ENCODE measurements at places on chromosomes 6 and 20.

DNA sequence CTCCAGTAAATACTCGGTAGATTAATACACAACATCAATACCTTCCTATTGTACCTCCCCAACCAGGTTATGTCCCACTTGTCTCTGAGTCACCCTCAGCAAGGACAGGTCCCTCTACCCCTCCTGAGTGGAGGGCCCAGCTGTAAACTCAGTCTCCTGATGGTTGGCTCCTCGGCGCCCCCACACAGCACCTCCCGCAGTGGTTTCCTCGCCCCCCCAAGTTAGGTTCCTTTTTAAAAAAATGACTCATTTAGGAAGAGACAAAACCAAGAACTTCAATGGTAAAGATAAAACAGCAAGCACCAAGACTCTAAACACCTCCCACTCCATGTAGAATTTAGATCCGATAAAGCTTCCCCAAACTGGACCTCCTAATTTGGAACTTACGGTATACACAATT lies 83.5 kb downstream of the TRERF1 start:
- DNase-seq, result no peak

GRCh38 chr6:93624408-93624807 lies 205.0 kb upstream of the EPHA7 start:
- peak; percentile 36 for DNase-seq

GRCh38 chr6:13409991-13410390 lies 77.4 kb downstream of the GFOD1 start:
- DNase-seq, result no peak

- DNase-seq, result no peak
Measured at GRCh38 chr20:58017970-58018530, 210.4 kb downstream of the ANKRD60 start.

- DNase-seq, result no peak
Measured at GRCh38 chr6:12654514-12654913, 62.1 kb upstream of the PHACTR1 start.

DNA sequence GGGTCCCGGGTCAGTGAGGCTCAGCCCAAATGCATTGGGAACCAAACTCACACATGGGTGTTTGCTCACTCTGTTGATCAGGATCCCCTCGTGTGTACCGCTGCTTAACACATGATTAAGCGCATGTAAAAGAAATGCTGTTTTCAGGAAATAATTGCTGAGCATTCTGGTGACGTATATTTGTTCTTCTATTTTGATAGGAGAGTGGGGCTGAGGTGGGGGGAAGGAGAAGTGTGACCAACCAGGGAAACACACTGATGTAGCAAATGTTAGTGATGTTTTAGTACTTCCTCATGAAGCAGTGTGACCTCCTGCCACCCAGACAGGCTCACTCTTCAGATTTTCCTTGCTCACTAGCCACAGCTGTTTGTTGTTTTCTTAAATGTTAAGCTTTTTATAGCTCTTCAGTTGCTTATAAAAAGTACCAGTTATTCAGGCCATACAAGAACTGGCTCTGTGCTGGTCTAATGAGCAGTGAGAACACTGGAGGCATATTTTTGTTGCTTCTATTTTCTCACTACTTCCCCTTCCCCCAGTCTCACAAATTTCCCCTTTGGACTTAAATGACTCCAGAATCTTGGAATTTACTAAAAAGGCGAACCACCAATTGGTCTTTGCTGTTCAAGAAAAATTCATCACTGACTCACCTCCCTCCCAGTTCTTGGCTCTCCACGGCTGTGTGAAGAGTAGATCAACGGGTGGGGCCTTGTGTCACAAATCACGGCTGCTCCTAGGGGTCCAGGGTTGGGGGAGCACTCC lies 79.2 kb upstream of the BACH2 start:
- no peak for DNase-seq

- DNase-seq, result no peak
Measured at GRCh38 chr6:1416191-1416760, 26.9 kb downstream of the FOXF2 start.

GRCh38 chr20:53981752-53982437 lies 88.5 kb downstream of the BCAS1 start:
- DNase-seq, result no peak

- DNase-seq, result no peak
Measured at GRCh38 chr6:25354078-25354932, 75.1 kb downstream of the CARMIL1 start.

DNA sequence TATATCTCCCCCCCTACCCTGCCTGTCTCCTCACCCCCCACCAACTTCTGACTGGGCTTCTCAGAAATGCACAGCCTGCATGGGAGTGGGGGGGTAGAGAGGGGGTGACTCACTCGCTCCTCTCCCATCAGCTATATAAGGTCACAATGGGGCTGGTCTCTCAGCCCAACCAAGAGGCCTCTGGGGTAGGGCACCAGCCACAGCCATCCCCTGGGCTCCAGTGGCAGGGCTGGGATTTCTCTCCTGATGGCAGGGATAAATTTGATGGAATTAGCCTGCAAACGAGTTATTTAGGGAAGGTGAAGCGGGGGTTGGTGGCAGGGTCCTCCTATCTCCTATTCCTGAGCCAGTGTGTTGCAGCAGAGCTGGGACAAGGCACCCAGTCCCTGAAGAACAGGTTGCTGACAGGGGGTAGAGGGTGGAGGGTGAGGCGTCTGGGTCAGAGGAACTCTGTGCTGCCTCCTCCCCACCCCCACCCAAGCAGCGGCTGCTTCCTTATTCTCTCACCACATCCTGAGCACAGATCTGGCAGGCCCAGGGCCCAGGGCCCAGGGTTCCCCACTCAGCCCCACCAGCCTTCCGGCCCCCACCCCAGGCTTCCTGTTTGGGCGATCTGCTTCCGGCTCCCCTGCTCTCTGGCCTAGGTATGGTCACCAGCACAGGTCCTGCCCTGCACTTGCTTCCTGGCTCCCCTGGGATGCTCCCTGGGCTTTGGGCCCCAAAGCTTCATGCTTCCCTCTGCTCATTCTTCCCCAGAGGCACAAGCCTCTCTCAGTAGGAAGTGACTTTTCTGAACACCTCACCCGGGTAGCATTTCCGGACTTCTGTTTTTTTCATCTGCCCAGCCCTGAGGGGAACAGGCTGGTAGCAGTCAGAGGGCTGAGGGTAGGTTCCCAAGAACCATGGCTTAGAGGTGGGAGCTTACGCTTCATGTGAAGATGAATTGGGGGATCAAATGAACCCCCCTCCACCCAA lies 4.0 kb downstream of the PPP1R18 start:
- DNase-seq, result no peak

- DNase-seq, result no peak
Measured at GRCh38 chr6:17666646-17667045, 40.1 kb downstream of the NUP153 start.

- no peak for DNase-seq
Measured at GRCh38 chr6:42404484-42404883, 47.2 kb downstream of the TRERF1 start.

GRCh38 chr6:87968435-87969278 lies 79.0 kb upstream of the SPACA1 start:
- no peak for DNase-seq

- no peak for DNase-seq
Measured at GRCh38 chr20:17490501-17490900, 40.7 kb downstream of the BFSP1 start.

- DNase-seq, result no peak
Measured at GRCh38 chr20:34954904-34955230, 739 bp downstream of the GSS start.

DNA sequence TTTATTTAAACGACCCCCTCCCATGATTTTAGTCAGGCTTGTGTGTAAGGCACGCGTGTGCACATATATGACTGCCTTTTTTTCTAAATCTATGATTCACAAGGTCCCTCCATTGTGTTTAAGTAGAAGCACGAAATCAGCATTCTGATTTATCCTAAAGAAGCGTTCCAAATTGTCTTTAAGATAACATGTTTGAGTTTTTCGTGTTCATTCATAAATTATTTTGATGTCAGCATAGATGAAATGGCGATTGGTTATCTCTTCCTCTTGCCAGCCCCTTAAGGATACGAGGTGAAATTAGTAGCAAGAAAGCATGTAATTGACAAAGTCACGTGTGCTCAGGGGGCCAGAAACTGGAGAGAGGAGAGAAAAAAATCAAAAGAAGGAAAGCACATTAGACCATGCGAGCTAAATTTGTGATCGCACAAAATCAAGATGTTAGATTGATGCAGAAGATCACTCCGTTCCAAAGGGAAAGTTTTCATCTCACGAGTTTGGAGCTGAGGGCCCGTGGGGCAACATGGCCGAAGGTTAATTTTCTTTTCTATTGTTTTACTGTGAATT lies at the start of gene LIN28B:
LIN28B (plus strand) TSS at position 377 of the 564 bp plus-strand sequence; CDS start at position 521, 144 bp downstream.
- DNase-seq, result peak; percentile 78

GRCh38 chr6:10513544-10513943 lies 7.6 kb upstream of the GCNT2 start:
- DNase-seq, result no peak

- no peak for DNase-seq
Measured at GRCh38 chr6:167588920-167589614, 237.6 kb upstream of the AFDN start.

- DNase-seq, result no peak
Measured at GRCh38 chr6:159299566-159299965, 130.4 kb downstream of the FNDC1 start.

DNA sequence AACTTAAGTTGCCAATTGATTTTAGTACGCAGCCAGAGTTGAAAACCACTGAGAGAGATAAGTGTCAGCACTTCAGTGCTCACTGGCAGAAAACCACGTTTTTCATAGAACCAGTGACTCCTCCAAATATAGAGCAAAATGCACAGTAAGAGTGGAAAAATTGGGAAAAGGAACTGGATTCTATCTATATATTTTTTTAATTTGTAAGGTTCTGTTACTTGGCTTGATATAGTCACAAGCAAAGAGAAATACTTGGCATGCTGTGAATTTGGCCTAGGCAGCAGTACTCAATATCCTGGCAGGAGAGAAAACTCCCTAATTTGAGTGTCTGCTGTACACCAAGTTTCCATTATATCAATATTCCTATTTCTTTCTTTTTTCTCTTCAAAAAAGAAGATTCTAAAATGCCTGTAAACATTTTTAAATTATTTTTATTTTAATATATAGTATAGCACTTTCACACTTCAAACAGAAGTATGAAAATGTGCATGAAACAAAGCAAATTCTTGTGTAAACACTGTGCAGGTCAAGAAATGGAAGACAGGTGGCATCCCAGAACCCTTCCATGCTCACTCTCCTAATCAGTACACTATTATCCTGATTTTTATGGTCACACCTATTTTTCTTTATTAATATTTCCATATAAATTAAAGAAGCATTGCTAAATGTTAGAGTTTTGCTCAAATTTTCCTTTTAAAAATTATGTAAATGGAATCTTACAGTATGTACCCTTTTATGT lies 561.8 kb upstream of the RNF217 start:
- DNase-seq, result peak; percentile 55

DNA sequence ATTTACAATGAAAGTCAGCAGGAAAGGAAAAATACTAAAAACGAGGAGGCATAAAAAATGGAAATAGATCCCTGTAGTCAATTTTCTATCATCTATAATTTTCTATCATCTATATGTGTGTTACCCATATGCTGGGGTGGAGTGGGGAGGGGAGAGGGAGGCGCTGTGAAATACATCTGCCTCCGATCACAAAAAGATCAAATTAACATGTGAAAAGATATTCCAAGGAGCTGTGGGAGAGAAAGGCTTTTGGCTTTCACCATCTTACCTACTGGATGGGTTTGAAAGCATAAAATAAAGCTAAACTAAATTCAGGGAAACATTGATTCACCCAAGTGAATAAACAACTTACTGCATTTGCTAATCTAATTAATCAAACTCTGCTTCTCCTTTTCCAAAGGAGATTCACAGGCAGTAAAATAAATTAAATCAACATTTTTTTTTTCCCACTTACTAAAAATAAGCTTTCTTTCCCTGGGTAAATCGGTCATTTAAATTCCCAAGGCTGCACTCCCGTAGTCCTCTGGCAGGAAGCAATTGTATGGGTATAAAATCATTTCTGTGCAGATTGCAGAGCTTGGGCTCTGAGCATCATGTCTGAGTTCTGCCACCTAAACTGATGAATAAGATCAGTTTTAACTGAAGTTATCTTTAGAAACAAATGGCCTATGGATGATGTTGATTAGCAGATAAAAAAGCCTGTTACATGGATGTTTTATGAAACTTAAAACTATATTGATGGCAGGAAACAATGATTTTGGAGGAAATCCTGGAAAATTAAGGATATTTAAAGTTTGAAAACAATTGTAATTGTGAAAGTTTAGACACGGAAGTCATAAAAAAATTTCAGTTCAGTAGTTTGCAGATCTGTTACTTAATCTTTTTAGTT lies 147.9 kb downstream of the SOX4 start:
- no peak for DNase-seq

GRCh38 chr6:113694278-113695077 lies 162.7 kb upstream of the MARCKS start:
- DNase-seq, result no peak

DNA sequence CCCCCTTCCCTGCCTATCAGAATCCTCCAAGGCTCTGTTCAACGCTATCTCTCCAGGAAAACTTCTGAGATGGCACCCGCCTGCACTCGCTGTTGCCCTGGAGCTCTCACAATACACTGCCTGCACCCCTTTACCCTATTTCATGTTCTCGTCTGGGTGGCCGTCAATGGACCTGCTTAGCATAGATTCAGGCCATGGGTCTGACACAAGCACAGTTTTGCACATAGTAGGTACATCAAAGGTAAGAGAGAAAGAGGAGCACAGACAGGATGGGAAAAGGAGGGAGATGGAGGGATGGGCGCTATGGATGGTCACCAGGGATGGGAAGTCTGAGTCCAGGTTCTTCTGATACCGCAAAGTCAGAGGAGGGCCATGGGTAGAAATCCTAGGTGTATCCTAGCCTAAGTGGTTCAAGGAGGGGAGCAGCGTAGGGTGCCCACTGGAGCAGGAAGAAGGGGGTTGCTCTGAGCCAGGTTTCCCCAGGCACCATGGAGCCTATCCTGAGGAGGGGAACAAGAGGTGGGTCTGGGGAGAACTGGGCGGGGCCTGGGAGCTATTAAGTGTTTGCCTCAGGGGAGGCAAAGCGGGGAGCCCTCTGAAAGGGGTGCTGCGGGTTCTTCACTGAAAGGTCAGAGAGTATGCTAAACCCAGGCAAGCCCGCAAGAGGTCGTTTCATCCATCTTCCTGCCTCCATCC lies 89.3 kb downstream of the MRPL14 start:
- no peak for DNase-seq

GRCh38 chr20:48789781-48790472 lies 37.9 kb downstream of the PREX1 start:
- DNase-seq, result no peak

DNA sequence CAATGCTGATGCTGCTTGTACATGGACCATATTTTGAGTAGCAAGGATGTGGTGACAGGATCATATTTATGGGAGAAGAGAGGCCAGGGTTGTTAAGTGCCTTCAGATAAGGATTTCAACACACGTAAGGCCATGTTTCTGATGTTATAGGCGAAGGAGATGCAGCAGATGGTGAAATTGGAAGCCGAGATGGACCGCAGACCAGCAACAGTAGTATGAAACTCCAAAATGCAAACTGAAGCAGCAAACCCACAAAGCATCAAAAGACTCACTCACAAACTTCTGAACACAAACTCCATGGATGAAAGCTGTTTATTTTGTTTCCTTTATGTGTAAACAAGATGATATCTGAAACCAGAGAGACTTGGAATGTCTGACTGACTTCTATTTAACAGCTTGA lies 35.6 kb upstream of the LAMP5 start:
- peak; percentile 34 for DNase-seq

All from NCI-H446 (cell line).